ENCODE measurements at places on chromosomes 13 and 19.

GRCh38 chr13:102091231-102091630, 310.6 kb downstream of the FGF14 start:
- H3K4me3 ChIP-seq: no peak overlapping the region
- no peak for DNase-seq
- H3K27me3 ChIP-seq: no peaks in the 10 kb centered on the region
- H3K27ac ChIP-seq: no peak overlapping the region

DNA sequence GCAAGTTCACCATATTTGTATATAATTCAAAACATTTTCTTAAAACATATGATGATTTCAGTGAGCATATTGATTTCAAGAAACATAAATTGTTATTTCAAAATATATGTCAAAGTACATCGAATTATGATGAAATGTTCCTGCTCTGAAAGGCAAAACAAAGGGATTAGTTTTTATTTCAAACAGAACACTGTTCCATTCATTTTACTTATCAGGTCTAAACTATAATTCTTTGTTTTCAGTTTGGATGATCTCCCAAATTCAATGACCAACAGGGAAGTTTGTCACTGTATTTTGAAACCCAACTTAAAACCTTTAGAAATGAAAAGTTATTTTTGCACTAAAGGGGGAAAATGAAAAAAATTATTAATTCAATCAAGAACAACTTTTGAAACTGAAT, 610.2 kb downstream of the SLITRK1 start:
- DNase-seq: no peak
- H3K27ac ChIP-seq: no peak overlapping the region
- no peaks in the 10 kb centered on the region for H3K4me1 ChIP-seq
- H3K36me3 ChIP-seq: no peaks in the 10 kb centered on the region

GRCh38 chr13:43822969-43823368, 36.2 kb upstream of the ENOX1 start:
- no peaks in the 10 kb centered on the region for H3K27me3 ChIP-seq
- no peak overlapping the region for H3K27ac ChIP-seq
- DNase-seq: no peak
- no peaks in the 10 kb centered on the region for H3K36me3 ChIP-seq
- no peak overlapping the region for H3K4me3 ChIP-seq

DNA sequence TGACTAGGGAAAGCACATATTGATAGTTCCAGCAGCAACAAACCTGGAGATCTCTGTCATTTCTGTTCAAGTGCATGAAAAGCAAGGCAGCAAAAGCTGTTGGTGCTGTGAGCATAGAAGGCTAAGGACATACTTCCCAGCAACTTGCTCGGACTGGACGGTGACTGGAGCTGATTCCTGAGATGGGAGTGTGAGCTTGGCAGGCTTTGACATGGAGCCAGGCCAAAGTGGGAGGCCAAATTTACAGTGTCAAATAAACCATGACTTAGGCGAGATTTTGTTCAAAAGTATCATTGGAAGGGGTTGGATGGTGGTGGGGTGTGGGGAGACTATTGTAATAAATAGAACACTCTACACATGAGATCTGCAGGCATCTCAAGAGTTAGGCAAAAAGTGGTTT, 5.9 kb upstream of the ARGLU1 start:
- H3K27me3 ChIP-seq: no peaks in the 10 kb centered on the region
- H3K4me3 ChIP-seq: no peak overlapping the region
- no peak for DNase-seq
- H3K27ac ChIP-seq: no peak overlapping the region

- no peak overlapping the region for H3K27ac ChIP-seq
- H3K4me3 ChIP-seq: no peak overlapping the region
- DNase-seq: no peak
- no peaks in the 10 kb centered on the region for H3K36me3 ChIP-seq
These were observed 968.0 kb downstream of the UQCRFS1 start for GRCh38 chr19:28244966-28245365.

DNA sequence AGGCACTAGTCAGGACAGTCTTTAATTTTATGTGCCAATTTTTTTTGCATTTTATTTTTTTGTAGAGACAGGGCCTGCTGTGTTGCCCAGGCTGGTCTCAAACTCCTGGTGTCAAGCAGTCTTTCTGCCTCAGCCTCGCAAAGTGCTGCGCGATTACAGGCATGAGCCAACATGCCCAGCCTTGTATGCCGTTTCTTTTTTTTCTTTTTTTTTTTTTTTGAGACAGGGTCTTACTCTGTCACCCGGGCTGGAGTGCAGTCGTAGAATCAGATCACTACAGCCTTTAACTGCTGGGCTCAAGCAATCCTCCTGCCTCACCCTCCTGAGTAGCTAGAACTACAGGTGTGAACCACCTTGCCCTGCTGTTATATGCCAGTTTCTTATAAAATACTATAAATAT, 26.4 kb downstream of the BORA start:
- H3K4me1 ChIP-seq: no peaks in the 10 kb centered on the region
- peaks cover 72% of the 10 kb centered on the region for H3K36me3 ChIP-seq
- no peak overlapping the region for H3K4me3 ChIP-seq
- H3K27ac ChIP-seq: no peak overlapping the region
- no peak for DNase-seq

GRCh38 chr19:10333758-10334587, 644 bp upstream of the RAVER1 start:
- no peak for DNase-seq
- no peaks in the 10 kb centered on the region for H3K27me3 ChIP-seq
- peaks cover 28% of the 10 kb centered on the region for H3K36me3 ChIP-seq

DNA sequence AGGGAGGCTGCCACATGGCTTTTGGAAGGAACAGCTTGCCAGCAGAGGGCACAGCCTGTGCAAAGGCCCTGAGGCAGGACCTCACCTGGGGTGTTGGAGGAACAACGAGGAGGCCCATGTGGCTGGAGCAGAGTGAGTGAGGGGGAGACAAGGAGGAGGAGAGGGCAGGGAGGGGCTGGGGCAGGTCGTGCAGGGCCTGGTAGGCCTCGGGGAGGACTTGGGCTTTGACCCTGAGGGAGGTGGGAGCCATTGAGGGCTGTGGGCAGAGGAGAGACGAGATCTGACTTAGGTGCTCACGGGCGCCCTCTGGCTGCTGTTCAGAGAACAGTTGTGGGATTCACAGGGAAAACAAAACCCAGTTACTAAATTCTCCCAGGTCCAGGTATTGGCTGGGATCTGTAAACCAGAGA, 25.2 kb downstream of the ZNRF4 start:
- no peaks in the 10 kb centered on the region for H3K27me3 ChIP-seq
- no peaks in the 10 kb centered on the region for H3K36me3 ChIP-seq
- H3K4me3 ChIP-seq: no peak overlapping the region
- H3K27ac ChIP-seq: no peak overlapping the region
- no peaks in the 10 kb centered on the region for H3K4me1 ChIP-seq
- DNase-seq: no peak

GRCh38 chr19:27758626-27759505, 1454.1 kb downstream of the UQCRFS1 start:
- no peak for DNase-seq
- H3K4me1 ChIP-seq: no peaks in the 10 kb centered on the region
- H3K27ac ChIP-seq: no peak overlapping the region

DNA sequence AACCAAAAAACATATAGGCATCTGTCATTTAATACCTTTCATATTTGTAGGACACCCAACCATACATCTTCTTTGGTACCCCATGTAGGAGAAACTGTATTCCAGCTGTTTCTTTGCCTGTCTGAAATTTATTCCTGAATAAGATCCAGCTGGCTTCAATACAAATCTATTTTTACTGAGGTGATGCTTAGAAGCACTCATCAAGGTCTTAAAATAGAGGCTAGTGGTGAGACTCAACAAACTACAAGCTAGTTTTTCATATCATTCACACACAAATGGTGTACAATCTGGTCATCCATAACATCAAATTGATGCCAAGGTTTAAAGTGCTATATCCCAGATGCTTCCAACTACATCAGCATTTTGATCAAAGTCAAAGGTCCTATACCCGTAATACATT, 1071.3 kb upstream of the MIR17HG start:
- H3K27me3 ChIP-seq: no peaks in the 10 kb centered on the region
- no peaks in the 10 kb centered on the region for H3K36me3 ChIP-seq

DNA sequence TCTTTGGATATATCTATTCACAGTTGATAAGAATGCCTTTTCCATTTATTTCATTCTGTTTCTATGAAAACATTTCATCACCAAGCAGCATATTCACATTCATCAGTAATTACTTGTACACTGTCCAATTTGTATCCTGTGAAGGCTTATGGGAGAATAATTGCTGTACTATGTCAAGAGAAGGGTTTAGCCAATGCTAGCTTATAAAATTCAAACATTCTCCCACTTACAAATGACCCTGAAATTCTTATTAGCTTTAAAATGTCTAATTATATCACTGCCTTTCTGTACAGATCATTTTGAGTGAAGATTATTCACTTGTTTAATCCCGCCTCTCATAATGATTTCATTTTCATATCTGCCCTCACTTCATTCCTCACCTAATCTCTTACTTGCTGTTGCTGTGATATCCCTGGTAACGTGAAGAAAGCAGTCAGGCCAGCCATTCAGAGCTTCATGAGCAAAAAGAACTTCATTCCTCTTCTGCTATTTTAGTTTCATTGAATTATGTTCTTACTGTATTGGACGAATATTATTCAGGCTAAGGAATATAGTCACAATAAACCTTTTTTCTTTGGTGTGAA, 778.7 kb downstream of the OLFM4 start:
- H3K4me3 ChIP-seq: no peak overlapping the region
- no peaks in the 10 kb centered on the region for H3K36me3 ChIP-seq
- H3K4me1 ChIP-seq: no peaks in the 10 kb centered on the region
- DNase-seq: no peak

DNA sequence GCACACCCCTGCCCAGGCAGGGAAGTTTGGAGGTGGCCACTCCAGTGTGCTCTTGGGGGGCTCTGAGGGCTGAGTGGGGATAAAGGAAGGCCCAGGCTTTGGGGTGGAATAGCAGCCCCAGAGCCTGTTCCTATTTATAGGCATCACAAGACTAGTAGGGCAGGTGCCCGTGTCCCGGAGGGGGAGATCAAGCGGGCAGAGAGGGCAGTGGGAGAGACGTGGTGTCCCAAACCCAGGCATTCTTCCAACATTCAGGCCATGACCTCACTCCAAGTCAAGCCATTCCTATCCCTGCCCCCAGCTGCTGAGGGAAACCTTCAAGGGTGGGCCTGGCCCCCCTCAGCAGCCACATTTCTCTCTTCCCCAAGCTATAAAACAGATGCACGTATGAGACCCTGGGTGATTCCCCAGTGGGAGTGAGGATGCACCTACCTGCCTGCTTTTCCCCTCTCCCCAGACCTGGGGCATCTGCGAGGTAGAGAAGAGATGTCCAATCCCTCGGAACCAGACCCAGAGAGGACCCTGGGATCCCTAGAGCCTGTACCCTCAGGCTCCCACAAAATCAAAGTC, 3.9 kb downstream of the WIZ start:
- H3K4me1 ChIP-seq: peaks cover 12% of the 10 kb centered on the region
- no peaks in the 10 kb centered on the region for H3K36me3 ChIP-seq
- H3K27ac ChIP-seq: no peak overlapping the region
- H3K4me3 ChIP-seq: no peak overlapping the region
- no peak for DNase-seq

DNA sequence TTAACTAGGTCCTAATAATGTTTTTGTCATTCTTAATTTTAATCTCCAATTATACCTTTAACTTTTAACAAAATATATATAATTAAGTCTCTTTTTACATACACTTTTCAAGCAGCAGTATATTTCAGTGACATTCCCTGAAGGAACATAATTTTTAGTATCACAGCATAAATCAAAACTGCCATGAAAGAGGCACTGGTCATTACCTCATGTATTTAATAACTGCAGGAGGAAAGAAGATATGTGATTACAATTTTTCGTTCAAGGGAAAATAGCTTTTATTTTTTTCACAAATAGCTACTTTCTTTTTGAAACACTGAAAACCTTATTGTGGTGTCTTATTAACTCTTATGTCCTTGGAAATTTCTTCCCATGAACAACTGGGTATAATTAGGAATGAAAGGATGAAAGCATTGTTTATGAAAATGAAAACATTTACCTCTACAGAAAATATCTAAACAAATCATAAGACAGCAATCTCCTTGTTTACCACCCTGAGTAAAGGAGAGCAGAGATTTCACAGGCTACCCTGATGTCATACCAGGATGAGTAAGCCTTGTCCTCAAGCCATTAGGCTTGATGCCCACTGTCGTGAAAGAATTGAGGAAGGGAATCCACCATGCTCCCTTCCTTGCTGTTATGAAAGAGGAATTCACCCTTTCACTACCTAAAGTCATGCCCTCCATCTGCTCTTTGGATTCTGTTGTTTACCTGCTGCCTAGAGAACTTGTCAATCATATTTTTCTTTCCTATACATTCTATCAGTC, 877.2 kb upstream of the PCDH20 start:
- DNase-seq: no peak
- H3K4me1 ChIP-seq: no peaks in the 10 kb centered on the region
- no peak overlapping the region for H3K27ac ChIP-seq
- H3K27me3 ChIP-seq: no peaks in the 10 kb centered on the region
- H3K36me3 ChIP-seq: no peaks in the 10 kb centered on the region

DNA sequence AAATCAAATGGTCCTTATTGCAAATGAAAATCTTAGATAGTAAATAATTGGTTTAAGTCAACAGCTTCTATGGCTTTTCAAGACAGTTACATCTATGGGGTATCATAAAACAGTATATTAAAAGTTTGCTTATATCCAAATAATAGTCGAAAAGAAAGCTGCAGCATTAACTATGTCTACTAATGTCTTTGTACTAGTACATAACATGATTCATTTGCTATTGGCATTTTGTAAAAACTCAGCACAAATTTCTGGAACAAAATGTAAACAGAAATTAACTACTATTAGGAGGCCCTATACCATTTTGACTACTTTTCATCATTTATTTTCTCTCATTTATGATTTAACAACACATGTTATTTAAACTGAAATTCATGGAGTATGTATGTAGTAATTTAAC, 1435.2 kb upstream of the PRR20A start:
- H3K36me3 ChIP-seq: no peaks in the 10 kb centered on the region
- H3K4me1 ChIP-seq: no peaks in the 10 kb centered on the region
- H3K27ac ChIP-seq: no peak overlapping the region
- H3K4me3 ChIP-seq: no peak overlapping the region
- no peaks in the 10 kb centered on the region for H3K27me3 ChIP-seq

DNA sequence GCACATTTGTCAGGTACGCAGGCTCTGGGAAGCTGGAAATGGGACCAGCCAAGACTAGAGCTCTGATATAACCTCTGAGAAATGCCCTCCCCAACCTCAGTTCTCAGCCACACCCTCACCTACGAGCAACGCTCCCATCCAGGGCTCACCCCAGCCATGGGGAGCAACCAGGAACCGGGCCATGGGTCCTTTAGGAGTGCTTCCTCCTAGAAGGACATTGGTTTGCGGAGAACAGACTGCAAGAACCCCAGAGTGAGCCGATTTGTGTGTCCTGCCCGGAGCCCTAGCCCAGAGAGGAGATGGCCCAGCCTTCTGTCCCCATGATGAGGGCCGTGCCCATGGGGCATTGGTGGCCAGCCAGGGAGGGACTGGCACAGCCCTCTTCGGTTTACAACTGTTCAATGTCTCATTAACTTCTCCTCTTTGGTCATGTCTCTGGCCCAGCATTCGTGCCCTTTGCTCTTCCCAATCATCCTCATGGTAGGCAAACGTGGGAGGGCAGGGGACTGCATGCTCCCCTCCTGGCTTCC, 32.9 kb upstream of the IGSF23 start:
- H3K4me1 ChIP-seq: no peaks in the 10 kb centered on the region
- H3K27me3 ChIP-seq: no peaks in the 10 kb centered on the region
- H3K36me3 ChIP-seq: no peaks in the 10 kb centered on the region
- no peak for DNase-seq
- H3K4me3 ChIP-seq: no peak overlapping the region
